Kidney capillary endothelial cell (primary cell): ENCODE measurements at places on chromosomes 11 and 22.

DNA sequence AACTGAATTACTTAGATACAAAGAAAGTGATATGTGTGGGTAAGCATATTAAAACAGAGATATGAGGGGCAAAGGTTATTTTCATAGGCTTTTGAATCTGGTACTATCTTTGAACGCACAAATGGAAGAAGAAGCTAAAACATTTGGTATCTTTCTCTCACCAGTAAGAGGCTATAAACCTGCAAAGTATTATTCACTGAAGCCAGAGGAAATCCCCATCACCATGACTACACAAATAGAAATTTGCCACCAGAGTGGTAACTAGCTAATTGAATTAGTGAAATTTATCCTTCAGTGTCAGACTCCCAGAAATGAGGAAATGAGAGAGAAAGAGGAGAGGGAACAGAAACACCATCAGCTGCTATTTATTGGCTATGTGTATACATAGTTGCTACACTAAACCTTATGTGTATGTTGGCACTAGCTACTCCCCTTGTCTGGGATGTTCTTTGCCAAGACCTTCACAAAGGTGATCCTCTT, 503.4 kb downstream of the DLG2 start:
- DNase-seq, result no peak

DNA sequence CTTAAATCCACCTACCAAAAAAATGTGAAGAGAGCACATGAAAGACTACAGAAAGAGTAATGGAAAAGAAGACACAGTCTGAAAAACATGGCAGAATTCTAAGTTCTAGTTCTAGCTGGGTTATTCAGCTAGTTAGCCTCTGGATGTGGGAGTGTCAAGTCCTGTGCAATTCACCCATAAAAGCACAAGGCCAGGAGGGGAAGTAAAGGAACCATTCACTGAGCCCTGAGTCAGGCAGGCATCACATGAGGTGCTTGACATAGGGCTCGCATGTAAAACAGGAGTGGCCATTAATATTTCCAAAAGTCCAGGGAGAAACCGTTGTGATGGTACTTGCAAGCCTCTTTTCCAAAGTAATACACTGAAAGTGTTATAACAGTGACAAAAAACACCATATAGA, 103.7 kb downstream of the GAB2 start:
- no peak for DNase-seq

GRCh38 chr11:100467821-100468508, 219.1 kb upstream of the ARHGAP42 start:
- DNase-seq, result no peak

DNA sequence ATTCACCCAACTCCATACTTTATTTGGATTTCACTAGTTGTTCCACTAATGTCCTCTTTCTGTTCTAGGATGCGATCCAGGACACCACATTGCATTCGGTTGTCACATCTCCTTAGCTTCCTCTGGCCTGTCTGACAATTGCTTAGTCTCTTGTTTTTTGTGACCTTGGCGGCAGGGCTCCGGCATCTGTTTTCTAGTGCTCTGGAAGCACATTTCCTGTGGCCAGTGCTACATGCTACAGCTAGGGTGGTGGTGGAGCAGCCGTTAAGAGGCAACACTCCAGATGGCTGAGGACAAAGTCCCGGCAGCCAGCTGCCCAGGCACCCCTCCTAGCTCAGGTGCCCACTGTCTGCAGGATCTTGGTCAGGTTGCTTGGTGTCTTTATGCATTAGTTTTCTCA, 6.8 kb downstream of the STX3 start:
- DNase-seq, result no peak

DNA sequence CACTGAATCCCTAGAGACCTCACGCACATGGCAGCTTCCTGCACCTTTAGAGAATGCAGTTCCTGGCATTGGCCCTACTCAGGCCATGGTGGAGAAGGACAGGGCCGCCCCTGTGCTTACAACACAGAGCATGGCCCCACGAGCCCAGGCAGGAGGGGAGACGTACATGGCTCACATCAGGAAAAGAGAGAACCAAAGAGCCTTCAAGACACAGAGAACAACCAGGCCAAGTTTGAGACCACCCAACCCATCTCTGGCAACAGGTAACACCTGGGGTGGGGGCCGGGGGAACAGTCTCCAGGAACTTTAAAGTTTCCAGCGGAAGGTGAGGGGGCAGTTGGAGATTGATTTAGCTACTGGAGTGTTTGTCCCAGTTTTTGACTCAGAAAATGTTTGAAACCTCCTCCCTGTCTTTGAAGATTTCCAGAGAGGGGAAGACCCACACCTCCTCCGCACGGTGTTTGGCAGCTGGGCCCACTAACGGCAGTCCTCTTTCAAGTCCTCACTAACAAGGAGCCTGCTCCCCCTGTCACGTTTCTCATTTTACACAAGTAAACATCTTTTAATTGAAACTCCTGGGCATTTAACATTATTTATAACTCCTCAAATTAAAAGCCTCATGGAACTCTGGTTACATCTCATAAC, 1423.8 kb downstream of the TBC1D22A start:
- DNase-seq, result no peak

DNA sequence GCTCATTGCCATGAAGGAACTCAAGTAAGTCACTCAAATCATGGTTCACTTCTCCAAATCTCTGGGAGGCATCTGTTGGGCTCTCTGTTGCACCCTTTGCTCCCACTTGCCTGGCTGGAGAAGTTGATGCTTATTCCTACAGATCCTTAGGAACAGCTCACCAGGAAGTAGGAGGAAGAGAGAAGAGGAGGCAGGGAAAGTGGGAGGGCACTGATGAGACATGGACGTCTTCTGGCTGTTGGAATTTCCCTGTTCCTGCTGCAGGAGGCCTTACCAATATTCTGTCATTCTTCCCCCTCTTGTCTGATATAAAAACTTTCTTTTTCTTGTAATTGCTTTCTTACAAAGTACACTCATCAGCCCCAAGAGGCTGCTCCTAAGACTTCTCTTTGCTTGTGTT, 13.6 kb downstream of the POLR2F start:
- DNase-seq, result no peak

DNA sequence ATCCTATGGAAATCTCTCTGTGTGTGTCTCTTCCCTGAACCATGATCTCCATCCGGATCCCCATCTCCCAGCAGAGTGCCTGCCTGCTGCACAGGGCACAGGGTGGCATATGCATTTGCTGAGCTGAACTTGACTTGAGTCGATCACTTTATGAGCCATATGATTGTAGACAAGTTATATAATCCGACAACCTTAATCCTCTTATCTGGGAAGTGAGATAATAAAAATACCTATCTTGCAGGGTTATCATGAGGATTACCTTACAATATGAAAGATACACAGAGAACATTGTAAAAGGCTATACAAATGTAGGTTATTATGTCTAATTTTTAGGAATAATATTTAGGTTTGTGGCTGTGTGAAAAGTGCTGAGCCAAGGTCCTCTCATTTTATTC, 124.5 kb downstream of the ST3GAL4 start:
- DNase-seq, result no peak

DNA sequence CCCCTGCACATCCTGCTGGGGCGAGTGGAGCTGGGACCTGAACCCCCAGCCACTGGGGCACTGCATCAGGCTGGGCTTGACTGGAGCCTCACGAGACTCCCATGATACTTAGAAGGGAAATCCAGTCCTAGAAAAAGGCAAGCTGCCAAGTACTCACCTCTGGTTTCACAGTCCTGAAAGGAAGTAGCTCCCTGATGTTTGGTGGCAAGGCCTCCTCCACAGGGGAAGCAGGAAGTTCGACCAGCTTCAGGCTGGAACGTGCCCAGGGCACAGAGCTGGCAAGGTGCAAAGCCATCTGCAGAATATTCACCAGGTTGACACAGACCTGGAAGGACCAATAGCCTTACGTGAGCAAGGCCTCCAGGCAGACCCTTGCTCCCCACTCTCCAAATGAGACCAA, 26.8 kb upstream of the NRIP3 start:
- no peak for DNase-seq

- peak; percentile 74 for DNase-seq
Observed at GRCh38 chr11:57568330-57568766, 876 bp upstream of the UBE2L6 start.

- no peak for DNase-seq
Observed at GRCh38 chr11:70607561-70607960, 209.2 kb downstream of the CTTN start.
